Fibroblast of skin of left biceps (primary cell): ENCODE measurements at places on chromosomes 5 and 9.

DNA sequence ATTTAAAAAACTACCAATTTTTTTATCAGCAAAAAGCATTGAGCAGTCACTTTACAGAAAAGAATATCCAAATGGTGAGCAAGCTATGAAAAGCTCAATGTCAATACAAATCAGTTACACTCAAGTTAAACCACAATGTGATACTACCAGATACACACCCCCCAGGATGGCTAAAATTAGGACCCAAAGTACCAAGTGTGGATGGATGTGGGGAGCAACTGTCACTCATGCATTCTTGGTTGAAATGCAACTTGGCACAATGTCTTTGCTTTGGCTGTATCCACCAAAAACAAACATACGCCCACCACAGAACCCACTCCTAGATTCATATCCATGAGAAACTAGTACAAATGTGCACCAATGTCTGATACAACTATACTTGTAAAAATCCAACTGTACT, 120.0 kb upstream of the IRX1 start:
- DNase-seq, result no peak

- DNase-seq, result no peak
Observed at GRCh38 chr9:105198865-105199264, 45.6 kb upstream of the SLC44A1 start.

GRCh38 chr5:73673161-73673591, 47.2 kb downstream of the ARHGEF28 start:
- peak; percentile 69 for DNase-seq

GRCh38 chr5:111535879-111536549, 23.7 kb upstream of the STARD4 start:
- DNase-seq, result no peak

DNA sequence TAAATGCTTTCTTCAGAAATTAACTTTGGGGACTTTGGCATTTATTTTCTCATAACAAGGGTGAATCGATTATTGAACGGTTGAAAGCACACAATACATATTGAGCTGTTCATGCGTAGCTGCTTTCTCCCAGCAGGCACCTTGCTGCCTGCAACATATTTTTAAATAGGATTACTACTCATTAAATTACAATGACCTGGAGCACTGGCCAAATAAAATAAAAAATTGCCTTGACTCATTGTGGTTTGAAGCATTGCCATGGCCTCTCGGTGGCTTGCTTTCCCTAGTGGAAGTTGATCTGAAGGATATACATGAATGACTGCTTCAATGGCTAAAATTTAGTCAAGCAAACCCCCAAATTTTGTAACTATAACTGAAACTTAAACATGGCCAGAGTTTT, 181.6 kb upstream of the NUDT12 start:
- peak; percentile 30 for DNase-seq

GRCh38 chr5:113378959-113379541, 55.7 kb downstream of the TSSK1B start:
- DNase-seq, result peak; percentile 9

DNA sequence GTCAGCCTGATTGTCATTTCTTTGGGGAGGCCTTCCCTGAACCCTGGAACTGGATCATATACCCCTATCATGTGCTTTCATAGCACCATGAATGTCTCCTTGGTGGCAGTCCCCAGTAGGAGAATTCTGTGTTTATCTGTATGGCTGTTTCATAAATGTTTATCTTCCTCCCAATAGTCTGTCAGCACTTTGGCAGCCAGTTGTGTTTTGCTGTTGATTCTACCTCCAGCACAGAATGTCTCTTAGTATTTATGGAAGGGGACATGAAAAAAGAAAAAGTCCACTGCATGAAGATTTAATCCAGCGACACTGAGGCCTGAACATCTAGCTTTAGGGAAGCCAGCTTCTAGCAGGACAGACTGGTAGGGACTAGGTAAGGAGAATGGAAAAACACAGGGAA, 38.3 kb downstream of the GHR start:
- no peak for DNase-seq

DNA sequence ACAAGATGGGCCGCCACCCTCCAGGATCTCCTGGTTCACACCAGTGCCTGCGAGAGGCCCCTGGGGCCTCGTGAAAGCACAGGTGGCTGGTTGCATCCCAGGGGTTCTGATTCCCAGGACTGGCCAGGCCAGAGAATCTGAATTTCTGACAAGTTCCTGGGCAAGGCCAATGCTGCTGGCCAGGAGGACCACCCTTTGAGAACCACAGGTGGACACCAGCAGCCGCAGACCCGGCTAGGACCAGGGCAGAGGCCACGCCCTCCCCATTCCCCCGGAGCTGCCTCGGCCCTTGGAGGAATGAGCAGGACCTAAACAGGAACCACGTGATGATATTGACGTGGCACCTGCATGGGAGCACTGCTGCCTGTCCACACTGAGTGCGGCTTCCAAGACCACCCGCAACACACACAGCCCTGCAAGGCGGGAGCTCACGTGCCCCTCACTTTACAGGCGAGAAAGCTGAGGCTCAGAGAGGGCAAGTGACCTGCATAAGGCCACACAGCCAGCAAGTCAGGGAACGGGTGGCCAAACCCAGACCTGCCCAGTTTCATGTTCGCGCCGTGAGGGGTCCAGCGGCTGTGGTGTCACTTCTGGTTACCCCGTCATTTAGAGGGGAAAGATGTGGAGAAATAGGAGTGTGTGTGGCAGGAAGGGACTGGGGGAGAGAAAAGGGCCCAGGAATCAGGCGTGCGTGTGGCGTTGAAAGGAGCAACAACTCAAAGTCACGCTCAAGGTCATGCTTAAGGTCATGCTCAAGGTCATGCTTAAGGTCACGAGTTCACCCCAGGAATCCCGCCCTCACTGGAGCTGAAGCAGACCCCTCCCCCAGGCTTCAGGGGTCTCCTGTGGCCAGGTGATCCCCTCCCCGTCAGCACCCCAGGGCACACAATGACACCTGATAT, 105.9 kb upstream of the IER5L start:
- no peak for DNase-seq

DNA sequence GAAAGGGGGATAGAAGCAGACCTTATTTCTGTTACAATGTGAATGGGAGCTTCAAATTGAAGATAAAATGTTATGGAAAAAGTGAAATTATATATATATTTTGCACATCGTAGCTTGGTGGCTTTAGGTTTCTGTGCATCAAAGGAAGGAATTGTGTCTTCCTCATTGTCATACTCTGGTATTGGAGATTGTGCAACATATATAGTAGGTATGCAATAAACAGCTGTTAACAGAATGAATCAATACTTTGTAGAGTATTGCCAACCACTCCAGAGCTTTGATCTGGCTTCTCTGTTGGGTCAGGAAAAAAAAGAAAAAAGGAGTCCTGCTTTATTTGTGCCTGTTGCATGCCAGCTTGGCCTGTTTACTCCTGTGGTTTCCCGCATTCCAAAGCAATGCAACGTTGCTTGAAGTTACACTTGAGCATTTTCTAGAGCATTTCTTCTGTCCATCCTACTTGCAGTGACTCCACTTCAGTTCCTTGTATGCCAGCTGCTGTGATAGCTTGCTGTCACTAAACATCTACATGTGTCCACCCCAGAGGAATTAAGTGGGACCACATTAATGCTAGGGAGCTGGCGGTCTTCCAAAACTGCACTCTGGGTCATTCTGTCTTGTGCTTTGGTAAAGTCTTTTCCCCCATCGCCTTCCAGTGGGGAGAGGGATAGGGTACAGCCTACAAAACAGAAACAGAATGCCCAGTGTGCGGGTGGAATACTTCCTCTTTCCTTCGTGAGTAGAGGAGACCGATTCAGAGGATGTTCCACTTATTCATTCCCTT, 62.0 kb upstream of the MEF2C start:
- no peak for DNase-seq

GRCh38 chr5:4050203-4050602, 454.6 kb downstream of the IRX1 start:
- no peak for DNase-seq

DNA sequence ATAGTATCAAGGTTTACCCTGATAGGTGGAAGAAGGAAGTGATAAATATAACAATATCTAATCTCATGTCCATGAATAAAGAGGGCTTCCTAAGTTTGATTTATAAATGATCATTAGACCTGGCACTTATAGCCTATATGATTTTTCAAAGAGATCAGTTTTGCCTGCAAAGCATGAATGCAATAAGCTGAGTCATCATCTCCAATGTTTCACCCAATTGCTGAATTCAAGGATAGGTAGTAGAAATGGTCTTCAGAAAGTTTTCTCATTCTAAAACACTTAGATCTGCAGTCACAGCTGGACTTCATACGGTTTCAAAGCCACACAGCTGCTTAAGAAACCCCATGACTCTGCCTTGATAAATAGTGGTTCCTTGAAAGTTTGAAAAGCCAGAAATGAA, 1722.8 kb downstream of the MAT2B start:
- no peak for DNase-seq

DNA sequence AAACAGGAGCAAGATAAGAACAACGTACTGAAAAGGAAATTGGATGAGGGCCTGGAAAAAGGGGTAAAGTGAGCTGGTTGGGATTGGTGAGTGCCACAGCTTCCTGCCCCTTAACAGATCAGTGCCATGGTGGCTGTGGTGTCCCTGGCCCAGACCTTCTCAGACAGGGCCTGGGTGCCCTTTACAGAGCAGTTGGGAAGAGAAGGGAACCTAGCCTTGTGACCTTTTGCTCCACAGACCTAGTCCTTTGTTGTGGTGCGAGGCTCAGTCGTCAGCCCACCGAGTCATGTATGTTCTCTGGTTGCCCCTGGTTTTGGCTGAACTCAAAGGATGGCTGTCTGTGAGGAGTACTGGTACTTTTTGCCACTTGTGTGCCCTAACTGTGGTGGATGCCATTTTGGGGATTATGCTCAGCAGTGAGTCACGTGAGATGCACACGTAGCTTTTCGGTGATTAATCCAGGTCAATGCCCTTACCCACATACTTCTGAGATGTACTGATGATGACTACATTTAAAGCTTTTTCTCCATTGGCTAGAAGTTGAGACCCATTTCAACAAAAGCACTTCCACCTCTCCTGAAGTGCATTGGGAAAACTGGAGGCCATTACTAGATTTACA, 48.4 kb downstream of the EXOSC2 start:
- DNase-seq, result no peak

DNA sequence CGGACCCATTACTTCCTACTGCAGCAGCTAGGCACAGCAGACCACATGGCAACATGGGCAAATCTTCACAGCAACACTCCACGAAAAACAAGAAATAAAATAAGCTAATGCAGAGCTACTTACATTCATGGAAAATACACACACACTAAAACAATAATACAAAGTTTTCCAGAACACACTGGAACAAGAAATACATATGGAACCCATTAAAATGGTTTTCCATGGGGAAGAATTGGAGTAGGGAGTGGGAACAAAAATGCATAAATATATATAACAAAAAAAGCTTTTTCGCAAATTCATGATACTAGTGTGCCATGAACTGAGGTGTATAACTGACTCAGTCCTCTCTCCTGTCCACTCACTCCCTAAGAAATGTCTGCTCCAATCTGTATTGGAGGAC, 8.3 kb downstream of the ADAMTS12 start:
- no peak for DNase-seq

DNA sequence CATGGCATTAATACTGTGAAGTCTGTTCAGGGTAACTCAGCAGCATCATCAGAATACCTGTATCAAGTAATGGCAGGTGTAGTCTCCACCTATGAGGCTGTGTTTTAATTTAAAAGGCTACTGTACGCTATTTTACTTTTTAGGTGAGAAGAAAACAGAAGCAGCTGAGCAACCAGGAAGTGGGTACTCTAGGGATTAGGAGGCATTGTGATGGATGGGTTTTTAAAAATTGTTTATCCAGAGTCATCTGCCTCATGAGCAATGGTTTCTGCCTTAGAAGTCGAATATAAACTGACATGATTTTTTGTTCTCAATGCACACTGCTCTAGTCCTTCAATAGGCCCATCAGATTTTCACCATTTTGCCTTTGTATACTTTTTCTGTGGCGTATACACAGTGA, 42.6 kb downstream of the PSIP1 start:
- DNase-seq, result no peak

- peak; percentile 24 for DNase-seq
Observed at GRCh38 chr5:157575381-157576020, at the start of gene ADAM19. ADAM19 (minus strand) TSS chr5:157575775; CDS start chr5:157575696, 79 bp downstream.

- no peak for DNase-seq
Observed at GRCh38 chr9:121494192-121494591, 5.5 kb downstream of the GGTA1 start.

GRCh38 chr9:97427885-97428284, 16.0 kb downstream of the TDRD7 start:
- no peak for DNase-seq

DNA sequence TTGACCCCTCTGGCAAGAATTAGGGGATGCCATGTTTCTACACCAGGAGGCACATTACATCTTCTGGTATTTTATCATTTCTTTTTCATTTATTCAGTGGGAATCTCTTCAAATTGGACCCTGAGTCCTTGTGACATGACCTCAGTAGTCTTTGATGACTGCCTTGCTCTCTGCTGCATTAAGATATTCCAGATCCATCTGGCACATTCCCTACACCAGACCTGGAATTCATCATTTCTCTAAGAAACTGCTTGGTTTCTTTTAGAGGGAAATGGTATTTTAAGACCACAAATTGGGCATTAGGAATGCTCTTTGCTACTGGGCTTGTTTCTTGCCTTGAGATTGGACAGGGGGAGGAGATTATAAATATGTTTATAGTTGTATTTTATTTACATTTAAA, 61.0 kb downstream of the GALNT10 start:
- DNase-seq, result no peak

DNA sequence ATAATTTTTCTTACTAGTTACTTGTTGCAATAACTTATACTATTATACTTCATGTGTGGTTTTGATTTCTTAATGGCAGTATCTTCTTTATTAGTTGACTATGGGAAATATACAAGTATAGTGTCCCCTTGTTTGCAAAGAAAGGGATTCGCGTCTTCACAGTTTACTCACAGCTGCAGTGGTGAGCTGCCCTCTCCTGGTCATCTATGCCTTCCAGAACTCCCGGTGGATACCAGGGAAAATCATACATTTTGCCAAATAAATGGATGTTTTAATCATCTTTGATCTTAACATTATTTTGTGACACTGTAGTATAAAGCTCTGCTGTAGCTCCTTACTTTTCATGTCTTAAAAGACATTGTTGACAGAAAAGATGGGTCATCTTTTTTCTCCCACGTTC, 142.0 kb downstream of the ZCCHC7 start:
- DNase-seq, result no peak

GRCh38 chr5:139474890-139475791, 4.3 kb downstream of the SMIM33 start:
- peak; percentile 59 for DNase-seq

- DNase-seq, result no peak
Observed at GRCh38 chr5:93632327-93632726, 49.3 kb downstream of the NR2F1 start.

- no peak for DNase-seq
Observed at GRCh38 chr9:20148416-20148815, 359.6 kb upstream of the SLC24A2 start.

- no peak for DNase-seq
Observed at GRCh38 chr5:31410089-31410488, 121.8 kb downstream of the DROSHA start.

DNA sequence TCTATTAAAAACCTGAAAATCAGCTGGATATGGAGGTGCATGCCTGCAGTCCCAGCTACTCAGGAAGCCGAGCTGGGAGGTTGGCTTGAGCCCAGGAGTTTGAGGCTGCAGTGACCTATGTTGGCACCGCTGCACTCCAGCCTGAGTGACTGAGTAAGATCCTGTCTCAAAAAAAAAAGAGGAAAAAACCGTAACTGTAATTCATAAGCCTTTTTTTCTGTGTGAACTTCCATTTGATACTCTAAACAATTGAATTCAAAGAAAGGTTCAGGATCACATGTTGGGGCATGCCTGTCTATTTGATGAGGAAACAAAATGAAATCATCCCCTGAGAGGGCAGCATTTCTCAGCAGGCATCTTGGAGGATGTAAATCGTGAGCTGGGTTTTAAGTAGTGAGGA, 38.8 kb downstream of the ITGA2 start:
- DNase-seq, result no peak
